Esophagus squamous epithelium (tissue), 5 donors: ENCODE measurements at places on chromosomes 5 and 9.
A peak's percentile ranks its signal among the peaks of the same experiment; 100 is the strongest.

- no peak for DNase-seq
Observed at GRCh38 chr9:76704593-76705204, 59.5 kb upstream of the PCA3 start.

GRCh38 chr5:142748132-142748531 is 22.0 kb upstream of the ARHGAP26 start:
- no peak for DNase-seq

DNA sequence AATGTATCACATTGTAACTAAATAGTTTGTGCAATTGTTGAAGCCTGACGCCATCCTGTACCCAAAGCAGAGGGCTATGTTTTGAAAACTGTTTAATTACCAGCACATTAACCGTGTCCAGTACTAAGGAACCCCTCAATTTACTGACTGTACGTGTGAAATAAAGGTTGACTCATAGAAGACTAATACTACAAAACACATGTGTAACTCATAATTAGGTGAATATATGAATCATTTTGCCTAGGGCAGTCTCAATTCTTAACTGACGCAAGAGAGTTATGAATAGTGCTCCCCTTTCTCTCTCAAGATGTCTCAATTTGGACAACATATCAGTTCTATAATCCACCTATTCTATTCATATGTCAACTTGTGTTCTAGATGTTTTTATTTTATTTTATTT is 558.4 kb downstream of the PRDM9 start:
- no peak for DNase-seq

GRCh38 chr9:37215381-37215780 is 95.0 kb downstream of the ZCCHC7 start:
- no peak for DNase-seq

DNA sequence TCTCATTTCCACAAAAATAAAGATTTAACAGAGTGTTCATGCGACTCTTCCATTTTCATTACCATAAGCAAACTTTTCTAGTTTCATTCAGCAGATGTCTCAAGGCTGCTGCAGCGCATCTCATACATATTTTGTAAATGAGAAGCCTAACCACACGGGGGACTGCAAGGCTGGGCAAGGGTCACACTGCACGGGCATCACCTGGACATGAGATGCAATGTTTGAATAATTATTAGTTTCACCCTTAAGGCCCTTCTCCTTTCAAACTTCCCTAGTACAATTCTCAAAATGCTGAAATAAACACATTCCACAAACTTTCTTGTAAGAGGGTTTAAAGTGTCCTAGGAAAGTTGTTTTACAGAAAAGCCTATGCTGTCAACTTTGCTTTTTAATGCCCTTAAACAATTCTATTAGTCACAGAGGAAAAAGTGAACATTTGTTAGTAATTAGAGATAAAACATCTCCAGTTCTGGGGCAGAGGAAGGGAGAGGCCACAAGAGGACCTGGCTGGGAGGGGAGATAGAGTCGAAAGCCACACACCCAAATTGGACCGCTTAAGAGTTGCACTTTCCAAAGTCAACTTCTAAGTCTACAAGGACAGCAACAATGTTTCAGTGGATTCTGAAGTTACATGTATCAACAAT is 1.3 kb downstream of the DENND1A start:
- DNase-seq: no peak

DNA sequence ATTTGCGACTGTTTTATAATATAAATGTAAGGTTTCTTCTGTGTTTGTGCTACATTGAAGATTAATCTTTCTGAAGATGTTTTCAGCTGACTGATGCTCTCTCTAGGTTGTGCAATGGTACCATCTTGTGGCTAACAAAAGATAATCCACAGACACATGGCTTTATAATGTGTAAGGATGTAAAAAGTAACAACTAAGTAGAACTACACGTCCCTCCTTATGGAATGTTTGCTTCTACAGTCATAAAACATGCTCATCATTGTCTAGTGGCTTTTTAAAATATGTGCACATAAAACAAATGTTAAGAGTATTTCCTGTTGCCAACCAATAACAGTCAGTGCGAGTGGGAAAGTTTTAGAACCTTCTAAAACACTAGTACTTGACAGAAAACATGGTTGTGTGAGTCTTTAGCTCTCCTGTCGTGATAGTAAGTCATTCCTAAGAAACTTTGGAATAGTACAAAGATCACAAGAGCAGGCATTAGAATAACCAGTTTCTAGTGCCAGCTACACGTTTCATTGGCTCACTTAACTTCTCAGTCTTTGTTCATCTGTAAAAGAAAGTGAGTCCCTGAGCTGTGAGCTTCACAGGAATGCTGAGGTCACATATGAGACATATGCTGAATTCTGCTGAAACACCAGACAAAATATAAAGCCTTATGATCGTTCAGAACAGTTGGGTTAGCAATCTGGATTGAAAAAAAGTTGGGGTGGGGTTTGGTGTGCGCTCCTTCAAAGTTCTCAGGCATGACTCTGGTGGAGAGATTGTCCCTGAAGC is 75.7 kb upstream of the GLIS3 start:
- no peak for DNase-seq

DNA sequence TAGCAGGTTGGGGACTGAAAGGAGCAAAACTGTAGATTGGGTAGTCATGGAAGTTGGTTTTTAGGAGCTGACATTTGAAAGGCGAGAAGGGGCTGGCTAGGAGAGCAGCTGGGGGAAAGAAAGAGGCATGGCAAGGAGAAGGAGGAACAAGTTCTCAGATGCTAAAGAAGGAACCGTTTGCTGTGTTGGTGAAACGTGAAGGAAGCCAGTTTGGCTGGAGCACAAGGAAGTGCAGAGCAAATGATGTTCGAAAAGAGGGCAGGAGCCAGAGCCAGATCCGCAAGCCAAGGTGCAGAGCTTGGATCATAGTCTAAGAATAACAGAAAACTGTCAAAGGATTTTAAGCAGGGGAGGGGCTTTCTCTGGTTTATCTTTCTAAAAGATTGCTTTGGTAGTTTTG is 276.6 kb downstream of the ASTN2 start:
- no peak for DNase-seq

GRCh38 chr9:123609844-123610243 is 253.8 kb downstream of the CRB2 start:
- no peak for DNase-seq

GRCh38 chr5:62306323-62306895 is 403 bp downstream of the KIF2A start:
- DNase-seq: no peak

- no peak for DNase-seq
Observed at GRCh38 chr9:89619019-89619418, 14.2 kb downstream of the GADD45G start.

- no peak for DNase-seq
Observed at GRCh38 chr9:21933865-21934264, 60.3 kb downstream of the CDKN2A start.

GRCh38 chr5:74529101-74529500 is 111.4 kb downstream of the ENC1 start:
- no peak for DNase-seq

DNA sequence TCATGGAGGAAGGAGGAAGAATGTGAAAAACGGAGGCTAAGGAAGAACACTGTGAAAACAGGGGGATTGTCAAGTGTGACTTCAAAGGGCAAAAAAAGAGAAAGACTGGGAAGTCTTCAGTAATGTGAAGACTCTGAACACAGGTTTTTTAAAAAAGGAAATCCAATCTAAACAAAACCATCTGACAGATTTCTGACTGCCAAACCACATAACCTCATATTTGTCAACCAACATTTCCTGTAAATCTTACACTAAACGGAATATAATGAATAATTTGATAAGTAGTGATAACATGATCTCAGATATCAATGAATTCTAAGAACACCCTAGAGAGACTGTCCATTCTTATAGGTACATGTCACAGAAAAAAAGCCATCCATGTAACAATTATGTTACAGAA is 124.7 kb downstream of the FBN2 start:
- no peak for DNase-seq

- DNase-seq: no peak
Observed at GRCh38 chr5:126108470-126108869, 314.7 kb upstream of the GRAMD2B start.

GRCh38 chr5:178667101-178667500 is 40.3 kb upstream of the CLK4 start:
- DNase-seq: no peak

GRCh38 chr5:89697581-89697980 is 712.0 kb downstream of the CETN3 start:
- no peak for DNase-seq

GRCh38 chr9:124752967-124753366 is 18.1 kb downstream of the NR6A1 start:
- DNase-seq: no peak

GRCh38 chr5:172114875-172115422 is 73.1 kb downstream of the STK10 start:
- DNase-seq: peak; percentile 37

DNA sequence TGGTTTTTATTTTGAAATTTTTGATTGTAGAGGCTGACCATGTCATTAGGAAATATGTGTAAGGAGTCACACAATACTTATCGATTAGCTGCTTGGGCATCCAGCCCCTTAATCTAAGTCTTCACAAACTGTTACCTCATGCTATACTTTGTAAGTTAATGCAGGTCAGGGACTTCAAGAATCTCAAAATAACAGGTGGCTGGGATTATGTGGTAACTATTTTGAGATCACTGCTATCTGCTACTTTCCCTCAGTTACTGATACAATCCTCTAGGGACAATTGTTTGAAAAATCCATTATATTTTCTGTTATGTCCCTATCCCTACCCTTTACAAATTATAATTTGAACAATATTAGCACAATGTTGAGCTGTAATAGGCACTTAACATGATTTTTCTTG is 21.7 kb downstream of the FTMT start:
- no peak for DNase-seq

GRCh38 chr9:18569941-18570630 is 96.1 kb downstream of the ADAMTSL1 start:
- no peak for DNase-seq

DNA sequence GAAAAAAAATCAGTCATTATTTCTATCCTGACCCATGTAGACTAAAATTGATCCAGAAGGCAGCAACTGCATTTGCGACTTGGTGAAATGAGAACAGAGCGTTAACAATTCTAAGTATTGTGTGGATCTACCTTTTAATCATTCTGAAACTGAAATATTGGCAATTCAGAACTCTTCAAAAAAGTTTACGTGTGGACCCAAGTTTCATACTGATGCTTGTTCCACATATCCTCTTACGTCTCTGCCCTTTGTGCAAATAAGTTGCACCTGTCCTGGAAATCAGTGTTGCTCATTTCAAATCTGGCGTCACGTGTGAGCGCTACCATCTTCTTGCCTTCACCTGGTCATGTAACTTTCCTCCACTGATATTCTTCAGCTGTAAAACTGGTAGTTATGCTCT is 74.7 kb downstream of the NTRK2 start:
- no peak for DNase-seq

GRCh38 chr9:96762568-96762967 is 15.3 kb downstream of the ZNF510 start:
- DNase-seq: no peak

DNA sequence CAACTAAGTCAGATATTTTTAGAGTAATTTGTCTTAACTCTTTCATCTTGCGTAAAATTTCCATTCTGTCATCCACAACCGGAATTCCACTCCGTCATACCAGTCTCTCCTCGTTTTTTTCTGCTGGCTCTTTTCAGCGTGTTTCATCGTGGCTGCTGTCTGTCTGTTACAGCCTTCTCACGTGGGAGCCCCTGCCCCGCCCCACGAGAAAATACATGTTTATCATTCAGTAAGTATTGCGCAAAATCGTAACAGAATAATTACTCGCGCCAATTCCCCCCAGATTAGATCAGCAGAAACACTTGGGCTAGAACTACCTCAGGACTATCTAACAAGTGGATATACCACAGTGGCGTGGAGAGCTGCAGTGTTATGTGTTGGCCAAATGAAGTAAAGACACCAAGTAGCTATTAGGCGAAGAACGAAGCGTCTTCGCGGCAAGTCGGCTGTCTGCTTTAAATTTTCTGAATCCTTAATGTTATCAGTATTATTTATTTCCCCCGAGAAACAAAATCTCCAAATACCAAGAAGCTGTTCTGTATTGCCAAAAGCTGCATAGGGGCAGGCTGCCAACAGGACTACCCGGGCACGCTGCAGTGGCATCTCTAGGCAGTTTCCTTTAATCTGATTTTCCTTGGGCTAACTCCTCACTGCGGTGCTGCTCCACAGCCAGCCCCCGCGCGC is 566 bp upstream of the FOCAD start:
- no peak for DNase-seq

DNA sequence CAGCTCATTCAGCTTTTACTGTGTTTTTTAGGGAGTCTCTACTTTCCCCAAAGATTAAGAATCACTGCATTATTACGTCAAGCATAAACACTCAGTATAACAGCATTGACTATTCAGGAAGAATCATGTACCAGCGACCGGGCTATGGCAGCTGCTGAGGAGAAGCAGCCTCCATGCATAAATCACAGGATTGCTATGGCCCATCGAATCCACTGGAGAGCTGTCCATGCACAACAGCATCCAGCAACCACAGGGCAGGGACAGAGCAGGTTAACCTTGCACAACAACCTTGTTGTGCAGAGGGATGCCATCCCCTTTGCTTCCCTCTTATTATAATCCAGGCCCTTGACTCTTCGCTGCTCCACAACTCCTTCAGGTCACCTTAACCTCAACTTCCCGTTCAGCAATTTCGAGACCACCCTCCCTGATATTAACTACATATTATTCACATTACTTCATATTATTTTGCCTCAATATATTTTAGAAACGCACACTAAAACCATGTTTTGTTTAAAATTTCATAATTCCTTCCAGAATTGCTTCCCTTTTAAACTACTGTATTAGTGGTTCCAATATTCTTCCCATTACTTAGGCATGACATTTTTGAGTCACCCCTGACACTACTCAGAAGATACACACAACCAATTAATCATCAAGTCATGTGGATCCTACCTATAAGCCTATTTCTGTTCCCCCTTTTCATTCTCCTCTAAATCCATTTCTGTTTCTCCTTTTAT is 991 bp downstream of the IARS1 start:
- no peak for DNase-seq

DNA sequence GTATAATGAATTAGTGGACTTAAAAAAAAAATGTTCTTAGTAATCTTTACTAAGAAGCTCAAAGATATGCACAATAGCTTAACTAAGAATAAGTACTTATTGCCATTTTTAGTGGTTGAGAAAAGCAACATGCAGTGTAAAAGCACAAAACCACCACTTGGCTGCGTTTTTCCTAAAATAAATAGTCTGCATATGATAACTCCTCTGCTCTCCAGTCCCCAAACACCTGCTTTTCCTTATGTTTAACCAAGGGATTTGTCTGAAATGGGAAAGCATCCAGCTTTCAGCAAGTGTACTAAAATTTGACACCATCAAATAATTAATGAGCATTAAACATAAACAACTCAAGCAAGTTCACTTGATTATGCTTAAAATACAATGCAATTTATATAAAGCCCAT is 41.4 kb downstream of the PSIP1 start:
- no peak for DNase-seq

- no peak for DNase-seq
Observed at GRCh38 chr5:149550594-149551226, 529 bp downstream of the CSNK1A1 start.
